Stimulated activated CD4-positive, alpha-beta T cell treated with anti-CD3 and anti-CD28 coated beads, Interleukin-4, amount 100 ng/mL, for 1 hour (primary cell): ENCODE measurements at places on chromosomes 5 and 9.

- no peak for DNase-seq
Measured at GRCh38 chr9:127223266-127223665, 41.3 kb upstream of the GARNL3 start.

DNA sequence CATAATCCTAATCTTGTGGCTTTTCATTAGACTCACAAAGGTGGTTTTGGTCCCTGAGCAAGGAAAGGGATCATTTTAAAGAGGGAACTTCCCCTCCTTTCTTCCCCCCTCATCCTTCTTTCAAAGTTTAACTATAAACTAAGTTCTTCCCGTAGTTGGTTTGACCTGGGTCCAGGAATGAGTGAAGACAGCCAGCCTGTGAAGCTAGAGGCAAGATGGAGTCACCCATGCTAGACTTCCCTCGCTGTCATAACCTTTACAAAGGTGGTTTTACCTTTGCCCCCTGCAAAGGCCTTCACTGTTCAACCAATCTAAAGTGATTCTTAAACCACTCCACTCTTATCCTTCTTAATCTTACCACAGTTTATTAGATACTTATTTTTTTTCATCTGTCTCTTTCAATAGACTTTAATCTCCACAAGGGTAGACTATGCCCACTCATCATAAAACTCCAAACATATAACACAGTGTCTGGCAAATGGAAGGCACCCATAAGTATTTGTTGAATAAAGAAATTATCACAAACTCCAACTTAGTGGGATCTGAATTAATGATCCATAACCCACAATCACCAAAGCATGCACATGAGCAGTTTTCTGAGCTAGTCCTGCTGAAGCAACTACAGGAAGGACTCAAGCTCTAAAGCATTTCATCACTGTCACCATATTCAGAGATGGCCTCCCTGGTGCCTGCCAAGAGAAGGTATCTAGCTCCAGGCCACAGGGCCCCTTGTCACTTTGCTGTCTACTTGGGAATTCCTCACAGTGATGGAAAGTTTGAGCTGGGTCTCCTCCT, 369.0 kb downstream of the SPOCK1 start:
- DNase-seq = no peak

DNA sequence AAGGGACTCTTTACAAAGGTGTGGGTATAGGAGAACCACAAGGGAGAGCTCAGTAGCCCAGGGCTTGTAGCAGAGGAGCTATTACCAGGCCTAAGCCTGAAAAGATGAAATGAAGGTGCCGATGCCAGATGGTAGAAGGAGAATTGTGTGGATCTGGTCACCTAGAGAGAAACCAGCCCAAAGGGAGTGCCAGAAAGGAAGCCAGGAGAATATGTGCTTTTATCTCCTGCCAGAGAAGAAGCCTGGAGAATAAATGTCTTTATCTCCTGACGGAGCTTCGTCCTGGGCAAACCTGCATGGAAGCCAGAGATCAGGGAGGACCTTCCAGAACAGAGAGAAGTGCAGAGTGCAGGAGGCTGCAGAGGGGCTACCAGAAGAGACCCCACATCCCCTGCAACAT, 142.6 kb downstream of the MED10 start:
- DNase-seq = no peak

DNA sequence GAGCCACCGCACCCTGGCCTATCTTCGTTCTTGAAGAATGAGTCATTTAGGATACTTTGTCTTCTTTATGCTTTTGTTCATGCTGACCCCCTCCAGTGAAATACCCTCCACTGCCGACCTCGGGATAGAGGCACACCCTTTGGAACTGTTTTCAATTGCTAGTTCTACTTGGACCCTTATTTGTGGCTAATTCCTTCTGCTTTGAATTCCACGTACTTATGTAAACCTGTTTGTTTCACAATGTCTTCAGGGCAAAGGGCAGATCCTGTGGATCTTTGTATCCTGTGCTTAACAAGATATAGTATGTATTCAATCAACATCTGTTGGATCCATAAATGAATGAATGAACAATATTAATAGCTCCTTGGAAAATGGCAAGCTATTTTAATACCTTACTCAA, 19.6 kb upstream of the AOPEP start:
- no peak for DNase-seq

DNA sequence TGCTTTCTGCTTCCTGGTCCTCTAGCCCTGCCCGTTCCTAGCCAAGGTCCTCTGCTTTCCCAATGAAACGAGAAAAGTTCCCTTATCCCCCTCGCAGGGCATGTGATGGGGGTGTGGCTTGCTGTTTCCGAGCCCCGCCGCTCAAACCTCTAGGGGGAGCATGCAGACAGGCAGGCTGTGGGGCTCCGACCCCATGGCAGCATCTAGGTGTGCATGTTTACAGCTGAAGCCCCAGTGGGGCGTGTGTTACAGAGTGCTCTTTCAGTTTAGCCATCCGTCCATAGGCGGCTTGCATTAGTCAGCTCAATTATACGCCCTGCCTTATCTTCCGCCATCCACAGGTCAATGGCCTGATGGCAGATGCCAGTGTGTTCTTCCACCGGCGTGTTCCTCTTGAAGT, 48.3 kb upstream of the SPATA31E1 start:
- DNase-seq = no peak

DNA sequence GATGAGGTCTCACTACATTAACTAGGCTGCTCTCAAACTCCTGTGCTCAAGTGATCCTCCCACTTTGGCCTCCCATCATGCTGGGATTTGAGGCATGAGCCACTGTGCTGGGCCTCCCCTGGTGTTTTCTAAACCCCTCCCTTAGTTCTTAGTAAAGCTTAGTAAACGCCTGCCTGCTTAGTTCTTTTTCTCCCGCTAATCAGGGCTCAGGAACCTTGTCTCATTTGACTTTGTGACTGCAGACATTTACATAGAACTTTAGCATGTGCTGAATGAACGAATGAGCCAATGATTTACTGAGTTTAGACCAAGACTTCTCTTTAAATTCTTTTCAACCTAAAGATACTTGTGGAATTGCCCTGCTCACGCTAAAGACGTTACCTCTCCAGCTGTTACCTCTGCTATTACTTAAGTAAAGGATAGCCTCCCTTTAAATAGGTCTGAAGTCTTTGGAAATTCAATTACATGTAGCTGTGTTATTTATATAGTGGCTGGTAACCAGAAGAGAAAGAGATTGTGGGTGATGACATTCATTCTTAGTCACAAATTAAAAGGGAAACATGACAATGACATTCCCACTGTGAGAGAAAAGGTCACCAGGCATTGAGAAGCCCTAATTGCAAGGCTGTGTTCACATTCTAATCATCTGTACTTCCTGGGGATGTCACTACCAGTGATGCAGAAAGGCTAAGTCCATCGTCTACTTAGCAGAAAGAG, 18.6 kb upstream of the SUSD1 start:
- no peak for DNase-seq

DNA sequence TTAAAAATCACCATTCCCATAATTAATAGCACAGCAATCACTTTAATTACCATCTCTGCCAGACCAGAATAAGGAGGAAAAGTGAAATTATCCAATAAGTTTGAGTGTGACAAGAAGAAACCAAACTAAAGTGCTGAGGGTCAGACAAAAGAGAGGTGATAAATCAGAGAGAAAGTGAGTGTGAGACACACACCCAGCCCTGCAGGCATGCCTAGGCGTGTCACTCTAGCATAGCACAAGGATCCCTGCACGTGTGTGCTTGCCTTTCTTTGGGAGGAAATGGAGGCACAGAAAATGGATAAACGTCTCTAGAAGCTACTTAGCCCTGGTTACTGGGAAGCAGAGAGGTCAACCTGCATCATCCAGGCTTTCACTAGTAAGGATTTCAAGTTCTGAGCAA, 56.2 kb downstream of the SEMA6A start:
- DNase-seq = no peak

DNA sequence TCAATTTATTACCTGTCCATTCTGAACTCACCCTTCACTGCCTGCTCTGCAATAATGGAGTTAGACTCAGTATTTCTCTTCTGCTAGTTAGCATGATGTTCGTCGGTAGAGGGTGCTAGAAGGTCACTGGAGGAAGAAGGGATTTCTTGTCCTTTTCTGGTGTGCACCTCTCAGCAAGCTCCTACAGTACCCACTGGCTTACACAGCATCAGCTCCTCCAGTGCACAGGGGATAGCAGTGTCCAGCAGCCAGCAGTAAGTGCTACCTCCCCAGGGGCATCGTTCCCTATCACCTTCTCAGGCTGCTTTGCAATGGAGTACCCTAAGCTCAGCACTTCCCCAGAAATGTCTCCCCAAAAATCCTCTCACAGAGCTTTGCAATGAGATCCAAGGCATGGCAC, 45.9 kb upstream of the APC start:
- DNase-seq = no peak
